ENCODE measurements at places on chromosomes 16 and 17.

DNA sequence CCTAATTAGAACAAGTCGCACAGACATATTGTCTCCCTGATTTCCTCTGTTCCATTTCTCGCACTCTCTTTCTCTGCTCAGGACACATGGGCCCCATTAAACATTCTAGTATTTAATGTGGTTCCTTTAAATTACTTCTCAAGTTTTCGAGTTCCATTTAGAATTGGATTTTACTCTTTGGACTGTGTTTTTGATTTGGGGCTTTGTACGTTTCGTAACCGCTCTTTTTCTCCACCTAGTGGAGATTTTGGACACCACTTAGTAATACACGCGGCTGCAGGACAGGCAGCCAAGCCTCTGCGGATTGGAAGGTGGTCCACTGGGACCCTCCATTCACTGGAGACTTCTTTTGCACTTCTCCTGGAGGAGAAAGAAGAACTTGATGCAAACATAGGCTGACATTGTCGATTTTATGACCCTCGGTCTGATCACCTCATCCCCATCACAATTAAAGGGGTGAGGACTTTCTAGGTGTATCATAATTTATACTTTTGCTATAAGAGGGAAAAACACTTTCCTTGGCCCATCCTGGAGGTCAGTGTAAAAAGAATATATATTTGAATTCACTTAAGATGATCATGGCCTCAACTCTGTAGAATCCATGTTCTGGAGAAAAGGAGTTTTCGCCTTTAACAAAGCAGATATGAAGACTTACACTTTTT is 85.7 kb downstream of the NOG start:
- no peak for DNase-seq

GRCh38 chr16:28977703-28978662 is 3.4 kb downstream of the SPNS1 start:
- DNase-seq = no peak

DNA sequence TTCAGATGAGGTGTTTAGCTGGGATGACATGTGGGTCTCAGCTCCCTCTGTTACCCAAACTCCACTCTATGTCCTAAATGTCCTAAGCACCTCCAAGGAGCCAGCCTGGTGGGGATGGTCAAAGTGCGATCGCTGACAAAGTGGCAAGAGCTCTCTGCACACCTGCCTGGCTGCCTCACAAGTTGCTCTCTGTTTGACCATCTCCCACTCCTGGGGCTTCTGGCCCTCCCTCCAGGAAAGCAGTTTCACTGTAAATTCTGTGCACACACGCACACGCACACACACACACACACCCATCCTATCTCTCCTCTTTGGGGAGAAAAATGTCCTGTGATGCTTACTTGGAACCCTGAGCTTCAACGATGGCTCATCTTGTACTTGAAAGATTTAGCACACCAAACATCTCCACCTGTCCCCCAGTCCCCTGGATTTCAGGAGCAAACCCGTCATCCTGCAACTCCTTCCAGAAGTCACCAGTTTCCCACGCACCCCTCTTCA is 1.7 kb downstream of the PITPNA start:
- DNase-seq = no peak

GRCh38 chr16:12754824-12755543 is 48.7 kb downstream of the CPPED1 start:
- DNase-seq = no peak

DNA sequence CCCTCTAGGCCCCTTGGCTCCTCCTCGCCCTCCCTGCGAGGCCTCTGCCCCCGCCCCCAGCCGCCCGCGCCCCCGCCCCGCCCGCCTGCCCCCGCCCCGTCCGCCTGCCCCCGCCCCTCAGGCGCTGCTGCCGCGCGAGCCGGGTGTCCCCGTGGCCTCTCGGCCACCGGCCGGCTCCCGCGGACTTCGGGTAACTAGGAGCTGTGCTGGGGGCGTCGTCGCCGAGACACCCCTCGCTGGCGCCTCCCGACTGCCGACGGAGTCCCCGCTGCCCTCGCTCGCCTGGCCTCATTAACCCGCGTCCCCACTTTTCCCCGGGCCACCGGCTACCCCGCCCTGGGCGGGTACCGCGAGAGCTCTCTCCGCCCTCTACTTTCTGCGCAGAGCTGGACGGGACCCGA is at the start of gene TLCD1:
TSS of gene TLCD1 (minus strand) at position 8 of the 401 bp plus-strand sequence. CDS start 136 bp downstream, outside the sequence.
- peak; percentile 84 for DNase-seq

- DNase-seq = no peak
Observed at GRCh38 chr16:70576431-70577255, 53.0 kb downstream of the SF3B3 start.

Data from activated B cell treated with CpG ODN at 0.5 μM for 24 hours (primary cell).